NCI-H510A (cell line): ENCODE measurements at places on chromosomes 5 and 9.

GRCh38 chr5:177347699-177348098, 3.8 kb downstream of the LMAN2 start:
- no peak for DNase-seq

DNA sequence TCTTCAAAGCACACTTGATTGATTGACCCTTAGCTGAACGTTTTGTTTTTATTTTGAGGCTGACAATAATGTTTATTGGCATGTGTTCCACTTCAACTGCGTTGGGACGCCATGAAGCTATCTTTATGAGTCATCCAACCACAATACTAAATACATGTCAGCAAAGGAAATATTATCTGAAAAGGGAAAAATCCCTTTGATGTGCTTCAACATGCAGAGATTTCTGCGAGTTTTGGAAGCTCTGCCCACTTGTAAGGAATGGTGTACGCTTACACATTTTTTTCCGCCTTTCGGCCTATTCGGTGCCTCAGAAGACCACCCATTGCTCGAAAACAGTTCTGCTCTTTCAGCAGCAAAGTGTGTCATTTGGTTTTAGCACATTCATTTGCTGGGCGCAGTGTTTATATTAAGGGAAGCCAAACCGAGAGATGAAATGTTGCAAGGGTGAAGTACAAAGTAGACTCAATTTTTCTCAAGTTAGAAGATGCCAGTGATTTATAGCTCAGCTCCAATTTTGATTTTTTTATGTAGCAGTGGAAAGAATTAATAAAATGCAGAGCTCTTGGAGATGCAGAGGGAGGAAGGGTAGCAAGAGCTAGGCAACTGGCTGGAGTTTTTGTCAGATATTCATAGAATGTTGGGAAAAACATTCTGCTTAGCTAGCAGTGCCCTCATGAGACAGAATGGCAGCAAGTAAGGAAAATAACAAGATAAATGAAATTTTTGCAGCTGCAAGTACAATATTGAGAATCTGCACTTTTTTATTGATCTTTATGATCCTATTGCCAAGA, 68.9 kb downstream of the PRDM6 start:
- no peak for DNase-seq

DNA sequence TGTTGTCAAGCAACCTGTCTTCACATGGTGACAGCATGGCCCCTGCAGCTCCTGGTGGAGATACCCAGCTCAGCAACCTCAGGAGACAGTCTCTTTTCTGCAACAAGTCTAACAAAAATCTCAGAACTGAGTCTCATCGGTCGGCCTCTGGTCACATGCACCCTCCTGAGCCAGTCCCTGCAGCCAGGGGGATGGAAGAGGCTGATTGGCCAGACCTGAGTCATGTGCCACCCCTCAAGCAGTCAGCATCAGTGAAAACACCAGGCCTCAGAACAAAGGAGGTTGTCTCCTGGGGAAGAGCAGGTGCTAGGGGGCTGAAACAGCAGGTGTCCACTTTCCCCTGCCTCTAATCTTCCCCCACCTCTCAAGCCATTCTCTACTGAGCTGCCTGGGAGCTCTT, 54.4 kb downstream of the SMIM23 start:
- no peak for DNase-seq

DNA sequence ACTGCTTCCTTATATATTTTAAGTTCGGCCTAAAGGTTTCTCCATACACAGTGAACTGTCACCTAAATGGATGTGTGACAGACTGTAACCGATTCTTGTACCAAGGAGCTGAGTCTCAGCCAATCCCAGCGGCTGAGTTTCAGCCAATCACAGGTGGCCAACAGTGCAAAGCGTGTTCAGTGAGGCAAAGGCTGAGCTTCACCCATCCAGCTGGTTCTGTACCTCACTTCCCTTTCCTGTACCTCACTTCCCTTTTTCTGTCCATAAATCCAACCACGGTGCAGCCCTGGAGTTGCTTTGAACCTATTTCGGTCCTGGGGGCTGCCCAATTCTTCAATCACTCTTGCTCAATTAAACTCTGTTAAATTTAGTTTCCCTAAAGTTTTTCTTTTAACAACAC, 15.7 kb upstream of the TBC1D9B start:
- no peak for DNase-seq

- no peak for DNase-seq
Measured at GRCh38 chr9:76292658-76293057, 101.6 kb downstream of the RFK start.

- no peak for DNase-seq
Measured at GRCh38 chr9:108639696-108640095, 216.1 kb downstream of the ACTL7B start.

DNA sequence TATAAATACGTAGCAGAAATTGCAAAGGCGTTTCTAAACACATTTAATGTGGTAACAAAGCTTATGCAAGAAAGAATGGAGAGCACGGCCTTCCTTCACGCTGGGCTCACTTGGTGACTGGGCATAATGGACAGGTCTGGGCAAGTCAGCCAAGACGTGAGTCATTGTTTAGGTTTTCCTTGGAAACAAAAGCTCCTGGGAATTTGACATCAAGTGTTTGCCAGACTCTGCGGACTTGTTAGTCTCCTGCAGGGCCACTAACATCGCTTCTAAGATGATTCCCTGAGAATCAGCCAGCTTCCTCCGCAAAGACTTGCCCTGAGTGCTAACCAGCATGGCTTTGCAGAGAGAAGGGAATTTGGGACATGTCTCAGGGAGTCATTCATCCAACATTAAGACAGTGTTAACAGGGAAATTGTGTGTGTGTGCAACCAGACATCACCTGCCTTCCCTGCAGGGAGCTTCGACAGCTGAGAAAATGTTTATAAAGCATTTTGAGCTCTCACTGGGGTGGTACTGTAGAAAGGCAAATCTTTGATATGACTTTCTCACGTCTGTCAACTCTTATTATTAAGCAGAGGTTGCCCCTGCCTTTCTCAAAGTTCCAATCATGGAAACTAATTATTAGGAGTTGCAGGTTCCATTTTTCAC, 182.5 kb downstream of the NTRK2 start:
- no peak for DNase-seq

DNA sequence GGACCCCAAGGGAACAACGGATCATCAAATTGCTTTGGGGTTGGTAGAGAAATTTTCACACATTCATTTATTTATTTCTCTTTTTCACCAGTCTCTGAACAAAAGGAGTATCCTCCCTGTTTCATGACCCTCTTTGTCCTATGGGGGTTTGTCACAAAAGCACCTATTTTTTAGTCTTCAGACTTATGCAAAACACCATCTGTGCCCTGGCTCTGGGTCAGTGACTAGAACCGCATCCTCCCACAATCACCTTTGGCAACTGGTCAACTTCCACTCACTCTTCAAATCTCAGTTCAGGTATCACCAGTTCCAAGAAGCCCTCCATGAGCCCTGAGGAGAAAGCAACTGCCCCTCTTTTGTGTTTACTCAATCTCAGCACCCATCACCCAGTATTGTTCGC, 395.7 kb downstream of the CDK5RAP2 start:
- DNase-seq = no peak

DNA sequence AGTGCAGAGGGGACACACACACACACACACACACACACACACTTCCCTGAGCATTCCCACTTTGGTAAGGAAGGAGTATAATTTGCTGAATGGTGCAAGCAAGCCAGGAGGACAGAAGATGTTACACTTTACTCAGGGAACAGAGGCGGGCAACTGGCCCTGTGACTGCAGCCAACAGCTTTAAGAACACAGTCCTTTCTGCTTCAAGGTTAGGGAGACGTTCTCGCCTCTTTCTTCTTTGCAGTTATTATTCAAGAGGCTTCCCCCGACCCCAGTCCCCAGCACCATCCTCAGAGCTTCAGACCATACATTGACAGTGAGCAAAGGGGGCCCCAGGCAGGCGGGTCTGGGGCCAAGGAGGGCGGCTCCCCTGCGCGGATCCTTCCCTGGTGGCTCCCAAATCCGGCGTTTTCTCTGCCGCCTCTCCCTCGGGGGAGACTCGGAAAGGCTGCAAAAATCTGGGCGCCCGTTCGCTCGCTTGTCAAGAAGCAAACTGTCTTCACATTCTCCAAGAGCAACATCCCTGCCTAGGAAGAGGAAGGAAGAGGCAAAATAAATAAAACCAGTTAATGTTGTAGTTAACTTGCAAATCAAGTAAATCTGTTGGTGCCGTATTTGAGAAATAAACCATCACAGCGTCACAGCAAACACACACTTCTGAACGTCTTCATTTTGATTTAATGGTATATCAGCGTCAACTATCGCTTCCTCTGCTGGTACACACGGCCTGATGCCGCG, 3.8 kb upstream of the LHX2 start:
- no peak for DNase-seq

DNA sequence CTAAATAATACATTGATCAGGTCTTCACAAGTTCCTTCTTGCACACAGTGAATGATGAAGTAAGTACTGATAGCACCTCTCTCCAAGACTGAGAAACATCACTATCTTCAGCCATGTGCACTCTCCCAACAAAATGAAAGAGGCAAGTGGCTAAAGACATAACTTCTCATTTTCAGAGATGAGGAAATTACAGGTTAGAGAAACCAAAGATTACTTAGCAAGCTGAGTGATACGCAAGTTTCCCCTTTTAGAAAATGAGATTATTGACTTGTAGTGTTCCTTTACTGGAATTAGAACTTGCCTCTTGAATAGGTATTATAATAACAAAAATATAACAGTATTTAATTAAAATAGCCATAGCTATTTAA, 21.6 kb downstream of the CEMIP2 start:
- no peak for DNase-seq

DNA sequence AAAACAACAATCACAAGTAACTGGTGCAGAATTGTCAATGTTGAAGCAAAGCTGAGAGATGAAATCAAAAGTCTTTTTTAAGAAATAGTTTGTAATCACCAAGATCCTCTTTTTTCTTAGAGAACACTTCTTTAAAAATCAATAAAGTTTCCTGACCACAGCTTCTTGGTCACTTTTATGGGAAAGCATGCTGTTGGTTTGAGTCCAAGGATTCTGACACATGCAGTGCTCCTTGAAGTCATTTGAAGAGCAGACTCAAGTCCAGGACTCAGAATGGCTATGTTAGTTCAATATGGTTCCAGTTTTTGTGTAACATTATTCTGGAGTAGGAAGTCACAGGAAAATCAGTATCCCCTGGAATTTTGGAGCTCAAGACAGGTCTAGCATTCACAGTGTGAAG, 480.6 kb downstream of the NR2F1-AS1 start:
- DNase-seq = no peak

- DNase-seq = peak; percentile 47
Measured at GRCh38 chr9:130997925-130998596, 10.9 kb upstream of the LAMC3 start.

- DNase-seq = no peak
Measured at GRCh38 chr9:138064547-138064946, 187.0 kb downstream of the CACNA1B start.

GRCh38 chr5:162487528-162488525, 420.3 kb downstream of the GABRG2 start:
- DNase-seq = no peak

DNA sequence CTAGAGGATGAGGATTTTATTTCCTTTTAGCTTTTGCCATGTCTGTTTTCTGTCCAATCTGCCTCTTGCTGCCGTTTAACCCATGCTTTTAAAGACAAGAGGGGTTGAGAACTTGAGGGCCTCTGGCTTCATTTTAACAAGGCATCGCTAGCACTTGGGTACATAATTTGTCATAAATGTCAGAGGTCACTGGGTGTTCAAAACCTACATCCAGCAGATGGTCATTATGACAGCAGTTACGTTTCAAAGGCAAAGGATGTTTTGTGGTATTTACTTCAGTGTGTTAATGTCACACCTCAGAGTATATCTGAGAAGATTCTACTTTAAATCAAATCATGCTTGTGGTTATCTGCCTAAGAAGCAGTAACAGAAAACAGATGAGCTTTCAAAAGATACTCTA, 918.3 kb downstream of the NR2F1-AS1 start:
- DNase-seq = no peak

GRCh38 chr9:121660367-121660766, 8.9 kb downstream of the DAB2IP start:
- DNase-seq = no peak

DNA sequence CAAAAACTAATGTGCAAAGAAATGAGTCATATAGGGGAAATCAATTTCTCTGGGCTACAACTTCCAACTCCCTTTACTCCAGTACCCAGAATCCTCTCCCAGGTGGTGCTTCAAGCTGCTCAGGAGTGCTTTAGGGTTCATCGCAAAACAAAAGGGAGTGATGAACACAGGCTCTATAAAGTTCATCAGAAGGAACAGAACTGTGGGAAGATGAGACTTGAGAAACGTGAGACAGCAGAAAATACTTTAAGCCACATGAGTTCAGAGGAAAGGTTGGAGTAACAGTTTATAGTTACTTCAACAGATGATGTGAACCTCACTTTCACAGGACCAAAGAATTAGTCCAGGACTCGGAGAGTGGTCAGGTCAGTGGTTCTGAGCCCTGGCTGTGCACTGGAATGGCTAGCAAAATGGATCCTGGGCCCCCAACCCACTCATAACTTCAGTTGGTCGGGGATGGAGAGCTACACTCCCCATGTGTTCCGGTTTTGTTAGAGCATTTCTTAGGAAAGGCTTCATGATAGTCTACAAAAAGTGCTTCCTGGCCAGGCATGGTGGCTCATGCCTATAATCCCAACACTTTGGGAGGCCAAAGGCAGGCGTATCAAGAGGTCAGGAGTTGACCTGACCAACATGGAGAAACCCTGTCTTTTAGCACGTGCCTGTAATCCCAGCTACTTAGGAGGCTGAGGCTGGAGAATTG, 4.3 kb downstream of the RPL12 start:
- no peak for DNase-seq
